ENCODE measurements at places on chromosomes 12 and 14. TPM values are rescaled to one million over a fixed set of nuclear protein-coding genes. Genes with fewer than 3 reads are reported as not detected.

- H3K27me3 ChIP-seq = no peaks in the 10 kb centered on the region
- H3K27ac ChIP-seq = no peak within 1 kb of the TSS
- H3K4me1 ChIP-seq = peaks cover 25% of the 10 kb centered on the region
These were observed at the start of gene ZNF385A for GRCh38 chr12:54384591-54385041. ZNF385A (minus strand) TSS chr12:54384733; CDS start chr12:54384514, 219 bp downstream.

DNA sequence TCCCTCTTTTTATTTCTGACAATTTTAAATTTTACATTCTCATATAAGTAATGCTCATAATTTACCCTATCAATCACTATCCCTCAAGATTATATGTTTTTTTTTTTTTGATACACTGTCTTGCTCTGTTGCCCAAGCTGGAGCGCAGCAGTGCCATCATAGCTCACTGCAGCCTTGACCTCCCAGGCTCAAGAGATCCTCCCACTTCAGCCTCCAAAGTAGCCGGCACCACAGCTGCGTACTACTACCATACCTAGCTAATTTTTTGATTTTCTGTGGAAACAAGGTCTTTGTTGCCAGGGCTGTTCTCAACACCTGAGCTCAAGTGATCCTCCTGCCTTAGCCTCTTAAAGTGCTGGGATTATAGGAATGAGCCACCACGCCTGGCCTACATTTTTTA, 4.4 kb downstream of the DUSP16 start:
- DNase-seq = no peak
- peaks cover 4% of the 10 kb centered on the region for H3K36me3 ChIP-seq
- H3K4me1 ChIP-seq = peaks cover 2% of the 10 kb centered on the region
- H3K27ac ChIP-seq = no peak overlapping the region

- no peak overlapping the region for H3K27ac ChIP-seq
- no peaks in the 10 kb centered on the region for H3K27me3 ChIP-seq
- H3K36me3 ChIP-seq = no peaks in the 10 kb centered on the region
These were observed 45.1 kb upstream of the CHGA start for GRCh38 chr14:92877757-92878431.

The NID2 gene
- total RNA-seq = 6.6 TPM

The RND1 gene
- 9.5 TPM for total RNA-seq

Data from H9 (cell line).